ENCODE measurements at places on chromosomes 2 and 18. TPM values are rescaled to one million over a fixed set of nuclear protein-coding genes. Genes with fewer than 3 reads are reported as not detected.
A peak's percentile ranks its signal among the peaks of the same experiment; 100 is the strongest.

GRCh38 chr2:64837925-64838641, 151.1 kb upstream of the SLC1A4 start:
- H3K36me3 ChIP-seq, result no peaks in the 10 kb centered on the region
- no peak for DNase-seq
- H3K4me3 ChIP-seq, result no peak overlapping the region
- H3K27me3 ChIP-seq, result peaks cover 8% of the 10 kb centered on the region

DNA sequence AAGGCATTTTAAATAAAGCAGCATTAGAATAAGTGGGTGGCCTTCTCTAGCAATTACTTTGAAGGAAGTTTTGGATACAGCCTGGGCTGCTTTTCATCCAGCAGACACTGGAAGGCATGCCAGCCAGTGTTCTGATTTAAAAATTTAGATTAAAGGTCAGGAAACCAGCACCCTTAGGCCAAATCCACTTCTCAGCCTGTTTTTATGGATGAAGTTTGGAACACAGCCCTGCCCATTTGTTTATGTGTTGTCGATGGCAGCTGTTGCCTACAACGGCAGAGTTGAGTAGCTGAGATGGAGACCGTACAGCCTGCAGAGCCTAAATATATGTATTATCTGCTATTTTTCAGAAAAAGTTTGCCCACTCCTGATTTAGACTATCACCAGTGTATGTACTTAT, 313.6 kb upstream of the ACVR2A start:
- H3K4me3 ChIP-seq, result no peak overlapping the region
- H3K36me3 ChIP-seq, result no peaks in the 10 kb centered on the region
- no peak overlapping the region for H3K27ac ChIP-seq
- H3K4me1 ChIP-seq, result no peaks in the 10 kb centered on the region
- no peak for DNase-seq

DNA sequence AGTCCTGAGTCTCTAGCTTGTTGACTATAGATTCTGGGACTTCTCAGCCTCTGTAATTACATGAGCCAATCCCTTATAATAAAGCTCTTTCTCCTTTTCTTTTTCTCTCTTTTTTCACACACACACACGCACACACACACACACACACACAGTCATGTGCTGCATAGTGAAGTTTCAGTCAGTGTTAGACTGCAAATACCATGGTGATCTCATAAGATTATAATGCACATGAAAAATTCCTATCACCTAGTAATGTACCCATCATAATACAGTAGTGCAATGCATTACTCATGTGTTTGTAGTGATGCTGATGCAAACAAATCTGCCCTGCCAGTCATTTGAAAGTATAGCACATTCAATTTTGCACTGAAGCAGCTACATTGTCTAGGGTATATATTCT, 558.2 kb downstream of the SUCLG1 start:
- no peaks in the 10 kb centered on the region for H3K36me3 ChIP-seq
- no peaks in the 10 kb centered on the region for H3K27me3 ChIP-seq
- no peak for DNase-seq

GRCh38 chr2:2191110-2191707, 139.9 kb downstream of the MYT1L start:
- no peaks in the 10 kb centered on the region for H3K4me1 ChIP-seq
- no peak for DNase-seq
- H3K4me3 ChIP-seq, result no peak overlapping the region

- no peak for DNase-seq
- no peak overlapping the region for H3K4me3 ChIP-seq
- H3K4me1 ChIP-seq, result no peaks in the 10 kb centered on the region
- H3K27me3 ChIP-seq, result no peaks in the 10 kb centered on the region
Measured at GRCh38 chr2:211468877-211469663, 912.7 kb downstream of the CPS1 start.

DNA sequence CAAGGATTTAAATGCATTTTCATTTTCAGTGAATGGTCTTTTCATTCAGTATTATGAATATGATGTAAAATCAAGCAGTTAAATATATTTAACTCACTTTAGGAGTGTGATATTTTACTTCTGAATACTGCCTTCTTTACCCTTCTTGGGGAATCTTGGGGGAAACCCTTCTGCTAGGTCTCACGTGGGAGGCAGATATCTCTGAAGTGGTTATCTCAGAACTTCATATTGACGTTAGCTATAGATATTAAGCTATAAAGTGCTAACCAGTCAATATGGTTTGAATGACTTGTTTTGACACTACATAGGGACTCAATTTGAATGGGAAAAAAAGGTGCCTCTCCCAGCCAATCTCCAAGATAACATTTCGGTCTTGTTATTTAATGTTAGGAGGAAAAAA, 9.8 kb downstream of the REL start:
- H3K27me3 ChIP-seq, result no peaks in the 10 kb centered on the region
- DNase-seq, result no peak
- H3K36me3 ChIP-seq, result peaks cover 79% of the 10 kb centered on the region
- peaks cover 57% of the 10 kb centered on the region for H3K4me1 ChIP-seq
- H3K4me3 ChIP-seq, result peak overlapping the region; percentile 71
- peak overlapping the region; percentile 77 for H3K27ac ChIP-seq

- H3K4me1 ChIP-seq, result peaks cover 37% of the 10 kb centered on the region
- no peak for DNase-seq
- H3K27me3 ChIP-seq, result peaks cover 21% of the 10 kb centered on the region
- peak overlapping the region; percentile 86 for H3K27ac ChIP-seq
Measured at GRCh38 chr2:222424729-222425671, 657 bp downstream of the SGPP2 start.

GRCh38 chr2:34162231-34162630, 563.1 kb upstream of the FAM98A start:
- no peak overlapping the region for H3K27ac ChIP-seq
- DNase-seq, result no peak
- H3K4me3 ChIP-seq, result no peak overlapping the region
- no peaks in the 10 kb centered on the region for H3K36me3 ChIP-seq

DNA sequence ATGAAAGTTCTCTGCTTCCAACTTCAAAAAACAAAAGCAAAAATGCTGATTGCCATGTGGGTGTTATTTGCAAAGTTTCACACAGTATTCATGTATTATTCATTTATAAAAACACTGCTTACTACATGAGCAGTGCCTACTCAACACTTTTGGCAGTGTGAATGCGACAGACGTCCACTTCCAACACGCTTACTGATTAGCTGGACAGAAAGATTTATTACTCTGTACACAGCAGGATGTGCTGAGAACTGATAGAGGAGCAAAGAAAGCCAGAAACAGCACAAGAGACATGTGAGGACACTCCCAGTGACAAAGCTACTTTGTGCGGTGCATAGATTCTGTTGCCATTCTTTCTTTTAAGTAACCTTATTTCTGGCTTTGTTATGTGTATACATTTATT, 258.8 kb downstream of the DLGAP1 start:
- H3K27me3 ChIP-seq, result no peaks in the 10 kb centered on the region
- H3K36me3 ChIP-seq, result no peaks in the 10 kb centered on the region
- H3K4me3 ChIP-seq, result no peak overlapping the region
- DNase-seq, result no peak
- no peak overlapping the region for H3K27ac ChIP-seq
- no peaks in the 10 kb centered on the region for H3K4me1 ChIP-seq

DNA sequence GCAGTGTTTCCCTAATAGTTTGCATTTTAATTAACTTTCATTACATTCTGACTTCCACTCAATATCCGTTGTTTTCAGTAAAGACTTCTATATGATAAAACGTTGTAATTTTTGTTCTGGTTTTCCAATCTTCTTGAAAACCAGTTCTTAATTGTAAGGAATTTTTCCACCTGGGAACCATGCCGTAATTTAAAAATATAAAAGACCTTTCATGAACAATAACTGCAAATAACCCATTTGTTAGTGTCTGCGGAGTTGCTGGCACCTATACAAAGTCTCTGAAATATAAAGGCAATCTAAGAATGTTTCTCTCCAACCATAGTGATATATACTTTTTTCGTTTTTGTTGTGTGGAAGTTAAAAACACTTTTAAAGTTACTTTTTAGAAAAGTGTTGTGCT, 7.7 kb upstream of the SATB2 start:
- no peak overlapping the region for H3K27ac ChIP-seq
- no peak for DNase-seq
- H3K4me3 ChIP-seq, result no peak overlapping the region
- no peaks in the 10 kb centered on the region for H3K36me3 ChIP-seq
- peaks cover 79% of the 10 kb centered on the region for H3K27me3 ChIP-seq

- peaks cover 4% of the 10 kb centered on the region for H3K36me3 ChIP-seq
- no peak for DNase-seq
- H3K4me3 ChIP-seq, result no peak overlapping the region
- H3K27ac ChIP-seq, result no peak overlapping the region
- H3K27me3 ChIP-seq, result no peaks in the 10 kb centered on the region
Measured at GRCh38 chr2:168685600-168686451, 116.6 kb upstream of the NOSTRIN start.

DNA sequence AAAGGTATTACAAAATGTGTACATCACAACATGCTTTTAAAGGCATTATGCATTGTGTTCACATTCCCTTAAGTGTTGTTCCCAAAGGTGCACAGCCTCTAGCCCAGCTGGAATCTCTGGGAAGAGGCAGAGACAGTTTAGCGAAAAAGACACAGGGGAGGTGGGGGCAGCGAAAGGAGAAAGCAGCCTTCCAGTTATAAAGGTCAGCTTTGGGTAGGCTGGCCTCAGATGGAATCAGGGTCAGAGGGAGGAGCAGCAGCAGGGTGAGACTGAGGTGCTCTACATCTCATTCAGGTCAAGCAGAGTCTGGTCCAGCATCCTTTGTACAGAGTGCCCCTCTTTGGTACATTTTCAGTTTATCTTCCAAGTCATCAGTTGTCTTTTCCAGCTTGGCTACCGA, 68.6 kb downstream of the ASXL2 start:
- no peak for DNase-seq
- H3K4me1 ChIP-seq, result peaks cover 54% of the 10 kb centered on the region
- H3K36me3 ChIP-seq, result peaks cover 41% of the 10 kb centered on the region
- H3K27ac ChIP-seq, result no peak overlapping the region

- no peak overlapping the region for H3K4me3 ChIP-seq
- H3K27me3 ChIP-seq, result peaks cover 17% of the 10 kb centered on the region
- no peaks in the 10 kb centered on the region for H3K4me1 ChIP-seq
- no peak overlapping the region for H3K27ac ChIP-seq
- DNase-seq, result no peak
Measured at GRCh38 chr18:49547701-49548100, 14.2 kb upstream of the LIPG start.

- DNase-seq, result no peak
- H3K4me1 ChIP-seq, result no peaks in the 10 kb centered on the region
- no peak overlapping the region for H3K4me3 ChIP-seq
- peaks cover 3% of the 10 kb centered on the region for H3K36me3 ChIP-seq
Measured at GRCh38 chr2:241897231-241897916, 27.8 kb downstream of the RTP5 start.

DNA sequence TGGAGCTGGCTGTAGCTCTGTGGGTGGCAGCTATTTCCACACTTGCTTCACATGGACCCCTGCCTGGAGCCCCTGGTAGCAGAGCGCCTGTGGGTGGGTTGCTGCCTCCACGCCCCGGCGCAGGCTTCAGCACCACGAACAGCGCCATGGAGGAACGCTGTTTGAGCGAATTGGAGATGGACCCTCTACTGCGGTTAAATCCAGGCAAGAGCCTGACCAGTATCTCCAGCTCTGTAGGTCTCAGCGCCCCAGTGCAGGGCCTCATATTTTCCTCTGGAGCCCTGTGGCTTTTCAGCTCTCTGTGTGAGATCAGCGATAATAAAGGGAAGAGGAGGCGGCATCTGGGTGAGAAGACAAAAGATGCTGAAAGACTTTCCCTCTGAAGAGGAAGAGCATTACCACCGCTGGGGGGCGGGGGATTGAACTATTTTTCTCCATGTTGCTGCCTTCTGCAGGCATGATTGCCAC, 12.0 kb downstream of the ONECUT2 start:
- no peak for DNase-seq
- H3K27ac ChIP-seq, result no peak overlapping the region
- no peak overlapping the region for H3K4me3 ChIP-seq
- H3K27me3 ChIP-seq, result peaks cover 38% of the 10 kb centered on the region

- no peaks in the 10 kb centered on the region for H3K4me1 ChIP-seq
- H3K4me3 ChIP-seq, result no peak overlapping the region
- H3K27ac ChIP-seq, result no peak overlapping the region
- no peaks in the 10 kb centered on the region for H3K27me3 ChIP-seq
- no peak for DNase-seq
- H3K36me3 ChIP-seq, result no peaks in the 10 kb centered on the region
Measured at GRCh38 chr2:229971298-229971790, 49.0 kb downstream of the FBXO36 start.

- no peak overlapping the region for H3K4me3 ChIP-seq
- H3K27me3 ChIP-seq, result peaks cover 2% of the 10 kb centered on the region
- H3K36me3 ChIP-seq, result peaks cover 1% of the 10 kb centered on the region
- H3K4me1 ChIP-seq, result peaks cover 18% of the 10 kb centered on the region
- no peak overlapping the region for H3K27ac ChIP-seq
- no peak for DNase-seq
Measured at GRCh38 chr2:24362253-24362652, 1.9 kb upstream of the ITSN2 start.

- DNase-seq, result no peak
- no peak overlapping the region for H3K4me3 ChIP-seq
- peaks cover 47% of the 10 kb centered on the region for H3K36me3 ChIP-seq
- H3K27ac ChIP-seq, result no peak overlapping the region
- H3K27me3 ChIP-seq, result no peaks in the 10 kb centered on the region
Measured at GRCh38 chr2:23843051-23843976, 83.6 kb downstream of the ATAD2B start.

The TNFAIP6 gene
- total RNA-seq, result not detected

The ANKRD29 gene
- total RNA-seq, result not detected

The HOXD13 gene
- total RNA-seq, result not detected

The TMEM131 gene
- total RNA-seq, result 39.9 TPM

The CNNM4 gene
- total RNA-seq, result 10.1 TPM

The MOCOS gene
- 0.16 TPM for total RNA-seq

The POTEC gene
- not detected for total RNA-seq

The RGPD3 gene
- 0.34 TPM for total RNA-seq

Measured in activated T-helper 2 cell treated with anti-CD3 and anti-CD28 coated beads, Interferon-gamma antibody, Interleukin-2, Interleukin-4, amounts not matched to agents 10 μg/mL and 5 μg/mL and 100 μg/mL, durations not matched to agents 14 hours and 24 hours and 36 hours (primary cell).